ENCODE measurements at places on chromosomes 5 and 9.

DNA sequence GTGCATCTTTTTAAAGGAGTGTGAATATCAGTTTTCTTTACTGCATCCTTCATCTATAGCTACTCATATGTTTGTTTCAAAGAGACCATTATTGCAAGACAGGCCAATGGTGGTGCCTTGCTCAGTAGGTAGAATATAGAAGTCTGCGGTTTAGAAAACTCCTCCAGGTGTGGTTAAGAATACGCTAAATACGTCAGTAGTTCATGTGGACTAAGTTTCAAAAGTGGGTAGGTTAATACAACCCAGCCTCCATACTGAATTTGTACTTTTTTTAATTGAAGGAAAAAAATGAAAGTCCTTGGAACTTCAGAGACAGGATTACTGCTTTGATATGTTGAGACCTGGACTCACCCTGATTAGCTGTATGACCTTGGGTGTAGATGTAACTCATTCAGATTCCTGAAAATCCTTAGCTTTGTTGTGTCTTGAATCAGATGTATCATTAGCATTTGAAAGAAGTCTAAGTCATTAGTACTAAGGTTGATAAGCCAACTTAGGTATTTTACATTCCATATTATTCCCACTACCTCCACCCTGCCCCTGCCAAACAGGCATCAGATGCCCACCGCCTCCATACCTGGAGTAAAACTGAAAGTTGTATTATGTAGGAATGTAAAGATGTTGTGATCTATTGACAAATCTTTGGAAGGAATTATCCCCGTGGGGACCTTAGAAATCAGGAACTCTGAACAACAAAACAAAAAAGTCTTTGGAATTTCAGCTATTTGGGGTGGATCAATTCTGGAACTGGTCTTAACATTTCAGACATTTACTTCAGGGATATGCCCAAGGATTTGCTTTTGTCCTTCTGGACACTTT lies 6.1 kb downstream of the BASP1 start:
- DNase-seq: no peak

GRCh38 chr9:88458716-88459465 lies 70.6 kb downstream of the SPIN1 start:
- no peak for DNase-seq

GRCh38 chr5:40618926-40619325 lies 60.8 kb upstream of the PTGER4 start:
- DNase-seq: no peak

DNA sequence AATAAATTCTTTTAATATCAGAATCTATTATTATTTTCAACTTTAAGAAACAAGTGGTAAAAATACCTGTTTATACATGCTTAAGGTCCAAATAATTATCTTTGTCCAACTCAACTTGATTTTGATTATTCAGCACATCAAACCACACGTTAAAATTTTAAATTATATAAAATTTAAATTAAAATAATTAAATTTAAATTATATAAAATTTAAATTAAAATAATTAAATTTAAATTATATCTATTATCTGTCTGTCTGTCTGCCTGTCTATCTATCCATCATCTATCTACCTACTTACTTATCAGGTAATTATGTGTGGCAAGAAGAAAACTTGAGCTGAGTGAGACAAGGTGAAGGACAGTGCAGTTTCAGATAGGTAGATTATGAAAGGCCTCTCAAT lies 605.3 kb upstream of the RIOK2 start:
- no peak for DNase-seq

DNA sequence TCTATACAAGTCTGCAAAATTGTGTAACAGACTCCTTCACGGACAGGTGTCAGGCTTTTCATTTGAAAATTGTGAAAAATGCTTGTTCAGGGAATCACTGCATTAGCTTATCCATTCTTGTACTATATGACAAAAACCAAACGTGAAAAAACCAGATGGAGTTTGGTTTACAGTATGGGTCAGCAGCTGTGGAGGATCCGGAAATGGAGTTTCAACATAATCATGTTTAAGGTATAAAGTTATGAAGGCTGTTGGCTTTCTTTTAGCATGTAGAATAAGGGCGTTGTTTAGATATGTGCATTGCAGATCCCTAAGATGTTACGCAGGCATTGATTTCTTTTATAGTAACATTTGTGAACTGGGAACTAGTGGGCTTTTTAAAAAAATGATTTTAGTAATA lies 123.8 kb downstream of the GDNF start:
- DNase-seq: no peak

GRCh38 chr9:97958812-97959511 lies 21.0 kb upstream of the HEMGN start:
- DNase-seq: no peak

DNA sequence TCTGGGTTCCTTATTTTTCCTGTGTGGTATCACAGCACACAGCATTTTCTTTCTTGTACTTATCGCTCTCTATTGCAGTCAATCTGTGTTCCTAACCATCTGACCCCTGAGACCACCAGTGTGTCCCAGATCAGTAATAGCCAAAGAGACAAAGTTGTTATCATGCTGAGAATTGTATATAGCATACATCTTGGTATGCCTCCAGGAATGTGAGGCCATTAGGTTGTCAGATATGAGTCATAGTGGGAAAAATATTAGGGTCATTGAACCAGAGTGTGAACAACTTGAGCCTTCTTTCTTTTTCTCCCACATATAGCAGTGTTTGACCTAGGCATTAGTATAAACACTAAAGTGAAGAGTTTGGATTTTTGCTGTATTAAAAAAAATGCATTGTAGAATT lies 106.3 kb downstream of the NDUFAF2 start:
- no peak for DNase-seq

- DNase-seq: no peak
These were observed 56.4 kb downstream of the GCNT4 start for GRCh38 chr5:74995926-74996325.

DNA sequence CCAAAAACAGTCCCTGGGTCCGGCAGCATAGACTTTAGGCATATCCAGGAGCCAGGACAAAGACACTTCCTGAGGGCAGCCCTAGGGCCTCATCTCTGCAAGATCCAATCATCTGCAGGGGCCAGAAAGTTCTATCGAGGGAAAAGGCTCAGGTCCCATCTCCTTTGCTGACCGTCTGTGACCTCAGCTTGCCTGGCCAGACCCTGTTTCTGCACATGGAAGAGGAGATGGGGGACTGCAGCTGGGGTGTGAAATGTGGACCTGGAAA lies 51.0 kb upstream of the FCN1 start:
- no peak for DNase-seq

DNA sequence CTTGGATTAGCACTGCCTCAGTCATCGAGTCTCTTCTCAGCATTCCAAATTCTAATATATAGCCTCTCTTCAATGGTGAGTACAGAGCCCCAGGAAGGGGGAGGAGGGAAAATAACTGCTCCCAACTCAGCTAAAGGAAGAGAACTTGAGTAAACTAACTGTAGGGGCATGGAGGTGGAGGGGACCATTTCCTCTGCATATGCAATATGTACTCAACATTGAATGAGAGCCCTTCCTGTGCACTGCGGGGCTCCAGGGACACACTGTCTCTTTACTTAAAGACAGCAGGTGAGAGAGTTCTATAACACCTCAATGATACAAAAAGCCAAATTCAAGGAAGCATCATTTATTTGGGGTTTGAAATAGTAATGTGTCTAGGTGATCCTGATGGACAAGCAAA lies 75.1 kb downstream of the GNAQ start:
- no peak for DNase-seq

DNA sequence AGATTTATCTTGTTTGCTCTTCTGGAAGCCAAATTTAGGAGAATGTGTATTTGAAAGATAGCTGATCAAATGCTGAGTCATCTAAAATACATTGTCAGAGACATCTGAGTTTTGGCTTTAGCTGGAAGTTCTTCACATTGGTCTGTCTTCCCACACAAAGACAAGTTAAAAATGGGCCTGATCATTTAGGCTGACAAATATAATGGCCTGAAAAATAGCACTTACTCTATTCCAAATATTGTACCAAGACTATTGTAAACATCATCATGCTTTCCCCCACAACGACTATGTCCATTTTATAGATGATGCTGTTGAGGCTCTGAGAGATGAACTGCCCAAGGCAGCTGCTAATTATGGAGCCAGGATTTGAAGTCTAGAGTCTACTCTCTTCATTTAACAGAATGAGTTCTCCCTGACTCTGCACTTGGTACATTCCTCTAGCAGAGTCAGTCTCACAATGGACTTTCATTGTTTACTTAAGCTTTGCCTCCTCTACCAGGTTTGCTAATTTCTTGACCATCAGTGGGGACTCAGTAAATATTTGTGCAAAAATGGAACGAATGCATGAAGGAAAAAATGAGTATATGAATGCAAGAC lies 619.4 kb upstream of the KLF4 start:
- DNase-seq: no peak

GRCh38 chr5:138974227-138975063 lies 99.3 kb upstream of the LRRTM2 start:
- DNase-seq: no peak

- DNase-seq: no peak
These were observed 665.0 kb upstream of the RGMB start for GRCh38 chr5:98108497-98108896.

DNA sequence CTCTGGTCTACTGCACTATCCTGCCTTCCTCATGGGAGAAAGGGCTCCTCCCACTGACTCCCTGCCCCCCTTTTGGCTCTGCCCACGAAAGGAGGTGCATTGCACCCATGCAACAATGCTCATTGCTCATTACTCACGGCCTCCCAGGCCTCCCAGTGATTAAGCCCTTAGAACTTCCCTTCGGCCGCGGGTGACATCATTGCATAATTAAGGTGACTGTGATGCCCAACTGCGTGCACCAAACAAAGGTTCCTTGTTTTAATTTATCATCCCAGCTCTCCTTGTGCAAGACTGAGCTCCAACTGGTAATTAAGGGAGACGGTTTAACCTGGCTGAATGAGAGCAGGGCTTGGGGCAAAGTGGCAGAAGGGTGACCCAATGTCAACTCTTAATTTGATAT lies 180.4 kb downstream of the GAS1 start:
- no peak for DNase-seq

DNA sequence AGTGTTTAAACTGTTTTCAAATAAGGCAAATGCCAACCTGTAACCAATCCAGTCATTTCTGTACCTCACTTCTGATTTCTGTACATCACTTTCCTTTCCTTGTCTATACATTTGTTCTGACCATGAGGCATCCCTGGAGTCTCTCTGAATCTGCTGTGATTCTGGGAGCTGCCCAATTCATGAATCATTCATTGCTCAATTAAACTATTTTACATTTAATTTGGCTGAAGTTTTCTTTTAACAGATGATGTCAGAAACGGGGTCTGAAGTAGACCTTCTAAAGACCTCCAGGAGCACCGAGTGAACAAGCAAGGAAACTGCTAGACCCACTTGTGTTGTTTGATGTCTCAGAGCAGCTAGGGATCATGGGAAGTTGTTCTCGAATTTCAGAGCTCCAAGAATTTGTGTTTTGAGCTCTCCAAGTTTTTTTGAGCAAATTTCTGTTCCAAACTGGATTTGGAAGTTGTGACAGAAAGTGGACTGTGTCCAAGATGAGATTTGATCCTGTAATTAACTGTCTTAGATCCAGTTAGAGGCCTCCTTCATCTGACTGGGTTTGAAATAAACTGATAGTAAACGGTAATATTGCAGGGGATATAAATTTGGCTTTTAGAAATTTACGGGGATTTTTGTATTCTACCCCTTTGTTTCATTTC lies 490.8 kb upstream of the ST8SIA4 start:
- no peak for DNase-seq

DNA sequence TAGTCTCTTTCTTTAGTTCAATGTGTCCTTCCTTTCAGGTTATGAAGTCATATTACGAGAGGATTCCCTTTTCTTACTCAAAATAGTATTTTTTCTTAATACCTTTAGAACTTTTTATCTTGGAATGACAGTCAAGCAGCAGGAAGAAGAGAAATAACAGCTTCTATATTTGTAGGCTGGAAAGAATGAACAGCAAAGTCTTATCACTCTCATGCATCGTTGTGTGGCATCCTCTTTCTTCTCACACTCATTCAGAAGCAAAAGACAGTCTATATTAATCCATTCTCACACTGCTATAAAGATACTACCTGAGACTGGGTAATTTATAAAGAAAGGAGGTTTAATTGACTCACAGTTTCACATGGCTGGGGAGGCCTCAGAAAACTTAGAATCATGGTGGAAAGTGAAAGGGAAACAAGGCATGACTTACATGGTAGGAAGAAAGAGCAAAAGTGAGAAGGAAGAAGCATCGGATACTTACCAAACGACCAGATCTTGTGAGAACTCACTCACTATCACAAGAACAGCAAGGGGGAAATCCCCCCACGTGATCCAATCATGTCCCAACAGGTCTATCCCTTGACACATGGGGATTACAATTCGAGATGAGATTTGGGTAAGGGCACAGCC lies 1646.1 kb upstream of the CDH6 start:
- DNase-seq: no peak

DNA sequence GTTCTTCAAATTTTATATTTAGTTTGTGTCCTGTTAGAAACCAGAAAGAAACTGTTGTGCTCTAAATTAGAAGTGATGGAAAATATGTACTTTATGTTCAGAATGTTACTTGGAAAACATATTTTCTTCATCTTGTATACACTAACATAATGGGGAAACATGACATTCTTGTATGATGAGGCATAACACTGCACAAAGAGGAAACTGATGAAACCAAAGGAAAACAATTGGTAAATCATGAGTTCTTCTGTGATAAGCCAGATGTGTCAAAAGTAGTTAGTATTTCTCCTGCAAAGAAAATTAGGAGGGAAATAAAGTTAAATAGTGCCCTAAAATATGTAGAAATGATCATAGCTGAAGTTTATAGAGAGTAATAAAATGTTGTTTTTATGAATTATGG lies 111.1 kb upstream of the FBN2 start:
- no peak for DNase-seq

- no peak for DNase-seq
These were observed 93.8 kb downstream of the FEM1C start for GRCh38 chr5:115450741-115451140.

DNA sequence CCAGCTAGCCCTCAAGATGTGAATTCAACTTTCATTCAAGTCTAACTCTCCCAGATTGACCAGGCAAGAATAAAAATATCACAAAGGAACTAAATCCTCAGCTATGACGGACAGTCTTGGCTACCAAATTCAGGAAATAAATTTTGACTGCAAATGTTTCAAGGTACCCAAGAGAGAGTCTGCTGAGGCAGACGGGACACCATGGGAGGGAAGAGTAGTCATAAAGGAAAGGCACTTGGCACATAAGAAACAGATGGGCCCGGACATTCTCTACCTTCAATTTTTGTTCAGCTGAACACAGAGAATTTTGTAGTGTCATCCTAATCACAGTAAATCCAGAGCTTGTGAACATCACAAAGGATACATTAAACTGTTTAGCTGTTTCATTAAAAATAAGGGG lies 390.0 kb downstream of the DTWD2 start:
- no peak for DNase-seq
